ENCODE measurements at places on chromosomes 5 and 9. TPM values are rescaled to one million over a fixed set of nuclear protein-coding genes. Genes with fewer than 3 reads are reported as not detected.
A peak's percentile ranks its signal among the peaks of the same experiment; 100 is the strongest.

DNA sequence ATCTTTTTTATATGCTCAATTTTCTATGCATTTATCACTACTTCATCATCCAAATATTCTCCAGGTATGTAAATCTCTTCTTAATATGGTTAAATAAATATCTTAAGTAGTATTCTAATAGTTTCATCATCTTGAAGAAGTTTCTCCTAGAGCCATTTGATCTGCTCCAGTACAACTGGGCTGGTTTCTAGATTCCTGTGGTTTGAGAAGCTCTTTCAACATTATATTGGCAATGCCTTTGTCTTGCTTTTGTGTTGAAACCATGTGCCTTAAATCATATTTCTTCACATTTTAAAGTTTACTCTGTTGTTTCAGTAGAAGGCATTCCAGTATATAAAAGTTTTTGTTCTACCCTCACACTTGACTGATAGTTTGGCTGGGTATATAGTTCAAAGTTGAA, 27.6 kb downstream of the MBLAC2 start:
- DNase-seq, result no peak

DNA sequence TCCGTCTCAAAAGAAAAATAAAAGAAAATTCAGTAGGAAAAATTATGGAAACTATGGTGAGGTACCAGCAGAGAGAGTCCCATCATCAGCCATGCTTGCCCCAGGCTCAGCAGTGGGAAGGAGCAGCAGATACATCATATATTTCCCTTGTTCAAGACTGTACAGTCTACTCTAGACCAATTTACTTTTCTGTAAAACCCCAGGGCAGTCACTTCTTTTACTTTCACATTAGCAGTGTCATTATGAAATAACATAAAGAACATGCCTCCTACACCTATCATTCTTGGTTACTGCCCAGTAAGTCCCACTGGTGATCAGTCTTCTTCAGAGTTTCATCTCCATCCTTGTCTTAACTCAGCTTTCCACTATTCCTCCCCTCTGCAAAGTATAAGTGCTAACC, 1145.0 kb downstream of the MAT2B start:
- DNase-seq, result no peak

KCNIP1 gene
- total RNA-seq, result 3.0 TPM

DNA sequence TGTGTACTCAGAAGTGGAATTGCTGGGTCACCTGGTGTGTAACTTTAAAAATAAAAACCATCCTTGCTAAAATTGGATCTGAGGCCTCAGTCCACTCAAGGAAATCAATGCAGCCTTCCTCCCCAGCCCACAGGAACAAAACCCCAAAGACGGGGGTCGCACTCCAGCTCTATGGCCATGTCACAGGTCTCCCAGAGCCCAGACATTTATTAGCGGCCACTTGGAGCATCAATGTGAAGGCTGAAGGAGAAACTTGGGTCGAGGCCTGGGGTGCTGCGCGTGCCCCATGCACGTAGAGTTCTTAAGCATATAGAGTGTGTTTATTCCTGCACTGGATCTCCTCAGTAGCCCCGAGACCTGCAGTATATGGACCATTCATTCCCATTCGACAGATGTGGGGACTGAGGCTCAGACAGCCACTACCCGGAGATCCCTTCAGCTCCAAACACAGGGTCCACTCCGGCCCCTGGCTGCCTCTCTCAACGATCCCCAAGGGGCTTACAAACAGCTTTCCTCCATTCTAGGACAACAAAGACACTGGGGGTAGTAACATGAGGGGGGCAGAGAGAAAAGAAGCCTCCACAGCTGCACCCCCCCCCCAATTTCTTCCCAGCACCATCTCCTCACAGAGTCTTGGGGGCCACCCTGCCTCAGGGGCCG, 14.3 kb upstream of the OLFM1 start:
- DNase-seq, result no peak

GRCh38 chr5:109759306-109759705, 69.6 kb downstream of the MAN2A1 start:
- DNase-seq, result no peak

LRRC19 gene
- 0.11 TPM for total RNA-seq

- DNase-seq, result peak; percentile 21
These were observed at the start of gene GLRA1 for GRCh38 chr5:151924564-151925301. GLRA1 (minus strand) TSS chr5:151924851; CDS start chr5:151924549, 302 bp downstream.

DNA sequence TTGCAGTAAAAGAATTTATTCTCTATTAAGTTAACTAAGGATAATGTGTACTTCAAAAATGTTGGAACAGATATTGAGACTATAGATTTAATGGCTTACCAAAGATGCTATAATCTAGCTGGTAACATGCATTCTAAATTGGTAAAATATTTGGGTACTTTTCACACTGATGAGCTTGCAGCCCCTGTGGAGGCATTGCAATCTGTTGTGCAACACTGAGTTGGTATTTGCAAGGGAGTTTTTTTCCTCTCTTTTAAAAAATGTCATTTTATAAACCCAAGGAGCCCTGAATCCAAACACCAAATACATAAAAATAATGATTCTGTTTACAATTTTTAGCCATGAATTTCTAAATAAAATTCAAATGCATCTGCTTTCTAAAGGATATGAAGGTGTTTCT, 944.8 kb downstream of the DTWD2 start:
- no peak for DNase-seq

DNA sequence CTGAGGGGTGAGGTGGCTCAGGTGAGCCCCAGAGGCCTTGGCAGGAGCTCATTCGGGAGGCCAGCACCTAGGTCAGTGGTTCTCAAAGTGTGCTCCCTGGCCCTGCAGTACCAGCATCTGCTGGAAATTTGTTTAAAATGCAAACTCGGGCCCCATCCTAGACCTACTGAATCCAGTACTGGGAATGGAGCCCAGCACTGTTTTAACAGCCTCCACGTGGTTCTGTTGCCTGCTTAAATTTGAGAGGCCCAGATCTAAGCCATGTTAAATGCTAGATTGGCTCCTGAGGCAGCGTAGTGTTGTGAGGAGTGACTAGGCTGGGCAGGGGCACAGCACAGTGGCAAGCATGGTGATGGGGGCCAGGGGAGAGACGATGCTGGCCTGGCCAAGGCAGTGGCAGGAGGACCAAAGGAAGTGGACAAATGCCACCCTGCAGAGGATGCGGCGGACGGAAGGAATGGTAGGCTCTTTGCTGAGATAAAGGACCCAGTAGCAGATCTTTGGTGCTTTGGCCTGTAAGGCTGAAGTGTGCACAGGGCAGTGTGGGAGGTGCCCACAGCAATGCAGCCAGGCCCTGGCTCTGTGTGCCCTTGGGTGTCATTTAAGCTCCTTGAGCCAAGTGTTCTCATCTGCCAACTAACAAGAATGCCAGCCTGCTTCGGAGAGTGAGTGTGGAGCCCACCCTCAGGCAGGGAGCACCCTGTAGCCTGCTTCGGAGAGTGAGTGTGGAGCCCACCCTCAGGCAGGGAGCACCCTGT, 4.2 kb downstream of the PRR7 start:
- no peak for DNase-seq

DNA sequence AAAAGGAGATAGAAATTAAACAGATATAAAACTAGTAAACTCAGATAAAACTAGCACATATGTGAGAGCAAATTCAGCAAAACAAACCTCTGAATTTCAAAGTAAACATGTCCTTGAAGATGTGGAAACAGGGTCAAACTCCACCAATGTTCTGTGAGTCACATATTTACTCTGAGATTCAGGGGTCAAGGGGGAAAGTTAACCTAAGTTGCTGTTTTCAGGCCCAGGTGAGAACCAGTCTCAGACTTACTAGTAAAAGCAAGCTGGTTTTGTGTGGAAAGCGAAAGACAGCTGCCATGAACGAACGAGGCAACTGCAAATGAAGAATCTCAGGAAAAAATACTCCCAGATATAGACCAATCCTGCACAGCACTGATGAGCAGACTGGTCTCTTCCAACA, 29.0 kb downstream of the PSMB7 start:
- DNase-seq, result no peak

DNA sequence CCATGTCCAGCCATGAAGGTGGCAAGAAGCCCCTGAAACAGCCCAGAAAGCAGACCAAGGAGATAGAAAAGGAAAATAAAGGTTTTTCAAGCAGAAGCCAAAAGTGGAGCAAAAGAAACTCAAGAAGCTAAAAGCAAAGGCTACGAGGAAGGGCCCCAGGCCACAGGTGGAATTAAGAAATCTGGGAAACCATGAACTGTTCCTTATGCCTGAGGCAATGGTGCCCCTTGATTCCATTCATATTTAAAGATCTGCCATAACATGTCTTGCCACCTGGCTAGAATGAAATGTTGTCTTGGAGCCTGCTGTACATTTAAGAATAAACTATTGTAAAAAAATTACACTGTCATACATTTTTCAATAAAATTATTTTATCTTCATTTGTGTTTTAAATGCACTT, 59.5 kb upstream of the TARS1 start:
- no peak for DNase-seq

DNA sequence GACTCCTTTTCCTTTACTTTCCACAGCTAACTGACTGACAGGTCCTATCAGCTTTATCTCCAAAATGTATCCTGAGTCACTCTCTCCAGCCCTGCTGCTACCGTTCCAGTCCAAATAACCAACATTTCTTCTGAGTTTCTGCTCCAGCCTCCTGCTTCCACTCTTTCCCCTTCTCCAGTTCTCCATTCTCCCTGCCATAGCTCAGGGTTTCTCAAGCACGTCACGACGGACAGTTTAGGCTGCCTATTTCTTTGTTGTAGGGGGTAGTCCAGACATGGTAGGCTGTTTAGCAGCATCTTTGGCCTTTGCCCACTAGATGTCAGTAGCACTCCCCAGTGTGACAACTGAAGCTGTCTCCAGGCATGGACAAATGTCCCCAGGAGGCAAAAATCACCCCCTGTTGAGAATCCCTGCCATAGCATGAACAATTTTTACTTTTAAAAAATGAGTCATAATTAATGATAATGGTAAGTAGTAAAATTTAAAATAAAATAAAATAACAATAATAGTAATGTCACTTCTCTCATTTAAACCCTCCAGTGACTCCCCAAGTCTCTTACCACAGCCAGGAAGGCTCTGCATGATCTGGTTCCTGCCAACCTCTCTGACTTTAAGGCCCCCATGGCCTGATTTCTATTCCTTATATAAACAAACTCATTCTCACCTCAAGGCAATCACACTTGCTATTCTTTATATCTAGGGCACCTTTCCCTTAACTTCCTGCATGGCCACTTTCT, 105.4 kb upstream of the FER start:
- no peak for DNase-seq

PCDHB15 gene
- total RNA-seq, result 7.8 TPM

DNA sequence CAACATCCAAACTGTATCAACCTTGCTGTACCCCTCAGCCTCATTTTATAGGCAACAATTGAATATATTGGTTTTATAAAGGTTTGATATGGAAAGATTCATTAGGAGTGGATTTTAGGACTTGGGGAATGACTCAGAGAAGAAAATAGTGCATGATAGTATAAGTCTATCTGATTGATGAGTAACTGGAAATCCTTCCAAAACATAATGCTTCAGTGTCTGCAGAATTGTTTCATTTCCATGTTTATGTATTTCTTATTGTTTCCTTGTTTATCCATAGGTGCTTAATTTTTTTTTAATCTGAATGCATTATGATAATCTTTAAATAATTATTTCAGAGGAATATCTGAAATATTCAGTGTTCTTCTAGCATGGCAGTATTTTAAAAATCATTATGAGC, 12.6 kb downstream of the JAK2 start:
- no peak for DNase-seq

ZSWIM6 gene
- 21.4 TPM for total RNA-seq
